ENCODE measurements at places on chromosomes 5 and 9.

- peak; percentile 65 for DNase-seq
These were observed 174.0 kb downstream of the NR3C1 start for GRCh38 chr5:143229426-143229895.

DNA sequence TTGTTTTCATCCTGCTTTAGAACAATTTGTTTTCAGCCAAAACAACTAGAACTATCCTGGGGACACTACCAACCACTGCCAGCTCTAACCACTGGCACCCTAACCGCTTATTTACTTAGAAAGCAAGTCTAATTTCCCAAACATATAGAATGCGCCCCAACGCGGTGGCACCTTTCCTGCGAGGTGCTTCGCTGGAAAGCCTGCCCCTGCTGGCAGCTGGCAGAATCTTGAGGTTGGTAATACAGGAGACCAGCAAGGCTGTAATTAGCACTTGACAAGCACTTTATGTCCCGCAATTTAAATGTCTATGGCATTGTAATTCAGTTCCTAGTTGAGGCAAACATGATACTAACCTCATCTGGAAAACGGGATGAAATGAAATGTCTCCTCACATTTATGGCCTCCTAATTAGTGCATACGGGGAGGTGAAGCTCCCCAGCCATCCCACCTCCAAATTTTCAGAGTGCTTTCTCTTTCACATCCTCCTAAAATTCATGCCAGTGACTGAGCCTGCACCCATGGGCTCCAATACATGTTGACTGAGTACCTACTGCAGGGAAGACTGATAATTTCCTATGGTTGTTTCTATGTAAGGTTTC lies 30.4 kb downstream of the GABBR2 start:
- DNase-seq, result no peak

GRCh38 chr5:44887722-44888121 lies 79.0 kb downstream of the MRPS30 start:
- no peak for DNase-seq

- no peak for DNase-seq
These were observed 35.5 kb downstream of the BICD2 start for GRCh38 chr9:92728831-92729734.

- no peak for DNase-seq
These were observed 44.1 kb upstream of the PDE4D start for GRCh38 chr5:59937633-59938032.

DNA sequence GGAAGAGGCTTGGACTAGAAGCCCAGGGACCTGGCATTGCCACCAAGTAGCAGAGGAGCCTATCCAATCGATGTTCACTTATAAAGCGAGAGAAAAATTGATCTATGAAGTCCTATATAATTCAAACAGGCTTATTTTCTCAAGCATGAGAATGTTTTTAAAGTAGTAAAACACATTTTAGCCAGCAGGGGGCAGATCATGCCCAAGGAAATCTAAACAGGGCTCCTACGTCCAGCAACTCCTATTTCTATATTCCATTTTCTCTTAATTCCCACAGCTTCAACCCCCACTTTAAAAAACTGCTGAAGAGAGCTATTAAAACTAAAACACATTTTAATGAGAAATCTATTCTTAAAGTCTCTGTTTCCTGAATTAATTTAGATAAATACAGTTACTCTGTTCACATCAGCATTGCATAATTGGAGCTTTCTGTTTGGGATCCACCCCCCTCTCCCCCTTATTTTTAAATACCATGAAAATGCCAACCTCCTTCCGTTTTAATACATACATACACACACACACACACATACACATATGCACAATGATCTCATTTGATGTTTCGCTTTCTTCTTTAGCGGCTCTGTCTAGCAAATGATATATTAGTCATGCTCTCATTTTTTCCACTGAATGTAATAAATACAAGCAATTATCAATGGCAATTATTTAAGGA lies 144.9 kb downstream of the MYO10 start:
- peak; percentile 76 for DNase-seq

GRCh38 chr9:69035438-69036308 lies at the start of gene FXN:
Gene FXN, plus strand, starts transcription at chr9:69035752. Its CDS starts 31 bp downstream, at chr9:69035783.
- peak; percentile 51 for DNase-seq

DNA sequence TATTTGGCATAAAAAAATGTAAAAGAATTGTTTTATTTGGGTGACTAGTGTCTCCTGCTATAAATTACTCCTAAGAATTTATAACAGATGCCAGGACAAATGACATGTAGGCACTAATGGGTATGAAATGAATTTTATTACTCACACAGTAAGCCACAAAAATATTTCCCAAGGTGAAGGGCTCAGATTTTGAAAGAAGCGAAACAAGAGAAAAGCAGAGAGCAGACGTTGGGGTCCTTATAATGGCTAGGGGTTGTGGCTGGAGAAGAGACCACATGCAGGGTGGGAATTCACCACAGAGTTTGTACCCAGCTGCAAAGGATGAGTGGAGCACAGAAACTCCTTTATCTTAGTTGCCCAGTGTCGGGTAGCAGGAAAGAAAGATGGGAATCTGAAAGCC lies 45.0 kb upstream of the PRR16 start:
- no peak for DNase-seq

- peak; percentile 55 for DNase-seq
These were observed 900.0 kb upstream of the CDH10 start for GRCh38 chr5:25544652-25545249.

- DNase-seq, result no peak
These were observed 20.2 kb downstream of the IL7R start for GRCh38 chr5:35876922-35877321.

- DNase-seq, result no peak
These were observed 135.2 kb downstream of the C9orf152 start for GRCh38 chr9:110072597-110073355.

DNA sequence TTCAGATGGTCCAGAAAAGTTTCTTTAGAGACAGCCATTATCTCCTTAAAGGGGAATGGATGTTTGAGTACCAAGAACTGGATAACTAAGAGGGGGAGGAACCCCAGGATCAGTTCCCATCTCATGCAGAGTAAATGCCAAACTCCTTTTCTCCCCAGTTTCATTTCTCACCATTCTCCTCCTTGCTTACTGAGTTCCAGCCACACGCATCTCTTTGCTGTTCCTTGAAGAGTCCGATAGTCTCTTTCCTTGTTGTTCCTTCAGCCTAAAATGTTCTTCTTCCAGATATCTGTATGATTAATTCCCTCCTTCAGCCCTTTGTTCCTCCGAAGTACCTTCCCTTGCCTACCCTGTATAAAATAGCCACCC lies 30.0 kb downstream of the KDM4C start:
- no peak for DNase-seq

DNA sequence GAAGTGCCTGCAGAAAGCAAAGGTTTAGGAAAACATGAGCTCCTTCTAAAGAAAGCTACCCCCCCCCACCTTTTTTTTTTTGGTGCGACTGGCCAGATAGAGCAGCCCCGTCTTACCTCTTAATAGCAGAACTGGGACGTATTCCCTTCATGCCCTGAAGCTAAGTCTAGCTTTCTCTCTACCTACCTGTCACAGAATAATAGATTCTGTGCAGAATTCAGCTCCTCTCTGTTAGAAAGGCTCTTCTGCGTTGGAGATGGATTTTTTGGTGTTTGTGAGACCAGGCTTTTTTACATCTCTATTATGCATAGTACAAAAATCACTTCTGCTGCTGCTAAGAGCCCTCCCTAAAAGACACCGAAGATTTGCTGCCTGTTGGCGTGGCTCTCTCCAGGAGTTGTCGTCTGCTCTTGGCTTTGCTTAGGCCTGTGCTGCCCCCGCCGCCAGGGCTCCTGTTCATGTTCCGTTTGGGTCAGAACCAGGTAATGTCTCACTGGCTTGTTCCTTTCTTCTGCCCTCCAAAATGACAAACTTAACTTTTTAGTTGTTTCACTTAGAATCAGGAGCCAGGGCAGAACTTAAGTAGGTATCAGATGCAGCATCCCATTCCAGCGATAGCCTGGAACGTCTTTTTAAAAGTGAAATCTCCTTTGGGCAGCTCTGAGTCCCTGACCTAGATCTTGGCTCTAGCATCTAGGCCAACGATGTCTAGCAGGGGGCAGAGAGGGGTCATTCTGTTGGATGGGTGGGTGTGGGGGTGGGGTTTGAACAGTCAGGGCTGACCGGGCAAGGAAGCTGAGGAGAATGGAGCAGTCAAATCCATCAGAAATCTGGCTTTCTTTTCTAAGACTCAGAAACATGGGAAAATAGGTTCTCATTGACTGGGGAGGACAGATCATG lies 2.5 kb downstream of the TRIO start:
- no peak for DNase-seq

DNA sequence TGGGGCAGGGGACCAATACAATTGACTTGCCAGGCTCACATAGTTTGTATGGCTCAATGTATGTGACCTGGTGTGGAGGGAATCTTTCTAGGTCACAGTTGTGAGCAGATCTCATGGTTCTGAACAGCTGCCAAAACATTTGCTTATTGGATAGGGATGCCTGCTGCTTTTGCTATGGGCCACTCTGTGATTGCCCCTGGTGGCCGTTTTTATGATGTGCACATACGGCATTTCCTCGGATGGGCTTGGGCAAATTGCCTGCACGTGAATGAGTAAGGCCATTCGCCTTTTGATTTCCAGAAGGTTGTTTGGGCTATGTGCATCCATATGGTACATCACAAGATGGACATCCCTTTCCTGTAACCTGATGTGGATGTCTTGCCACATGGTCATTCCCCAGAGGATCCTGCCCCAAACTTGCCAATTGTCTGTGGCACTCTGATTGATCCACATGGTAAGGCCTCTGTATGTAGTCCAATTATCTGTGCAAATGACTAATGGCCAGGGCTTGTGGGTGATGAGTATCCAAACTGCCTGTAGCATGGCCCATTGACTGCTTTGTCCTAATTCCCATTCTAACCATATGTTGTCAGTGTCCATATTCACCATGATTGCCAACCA lies 10.7 kb upstream of the SLC22A4 start:
- DNase-seq, result peak; percentile 14

- DNase-seq, result peak; percentile 11
These were observed 54.5 kb upstream of the FST start for GRCh38 chr5:53425687-53426511.
